ENCODE measurements at places on chromosomes 7 and 10. TPM values are rescaled to one million over a fixed set of nuclear protein-coding genes. Genes with fewer than 3 reads are reported as not detected.

The CPN1 gene
- total RNA-seq: not detected

The FAM171A1 gene
- total RNA-seq: 8.3 TPM

The CUZD1 gene
- 0.39 TPM for total RNA-seq

The SFTPA1 gene
- total RNA-seq: not detected

The DKK1 gene
- 70.8 TPM for total RNA-seq

The MBL2 gene
- not detected for total RNA-seq

The VWDE gene
- total RNA-seq: not detected

All from hair follicular keratinocyte (primary cell).